NCI-H2081 treated with DMSO at 0.1 percent for 48 hours (cell line): ENCODE measurements at places on chromosomes 1 and 21.

- DNase-seq, result no peak
Observed at GRCh38 chr21:45334591-45335081, 46.9 kb upstream of the POFUT2 start.

DNA sequence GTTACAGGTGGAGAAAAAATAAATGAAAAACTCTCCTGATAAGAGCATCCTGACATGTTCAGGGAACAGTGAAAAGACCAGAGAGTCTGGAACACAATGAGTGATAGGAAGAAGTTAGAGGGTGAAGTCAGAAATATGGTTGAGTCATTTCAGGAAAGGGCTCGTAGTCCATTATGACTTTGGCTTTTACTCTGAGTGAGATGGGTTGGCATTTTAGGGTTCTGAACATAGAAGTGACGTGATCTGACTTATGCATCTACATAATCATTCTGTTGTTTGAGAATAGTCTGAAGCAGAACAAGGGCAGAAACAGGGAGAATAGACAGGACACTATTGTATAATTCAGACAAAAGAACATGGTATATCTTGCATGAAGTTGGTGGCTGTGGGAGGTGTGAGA lies 5.8 kb downstream of the HMCN1 start:
- no peak for DNase-seq

DNA sequence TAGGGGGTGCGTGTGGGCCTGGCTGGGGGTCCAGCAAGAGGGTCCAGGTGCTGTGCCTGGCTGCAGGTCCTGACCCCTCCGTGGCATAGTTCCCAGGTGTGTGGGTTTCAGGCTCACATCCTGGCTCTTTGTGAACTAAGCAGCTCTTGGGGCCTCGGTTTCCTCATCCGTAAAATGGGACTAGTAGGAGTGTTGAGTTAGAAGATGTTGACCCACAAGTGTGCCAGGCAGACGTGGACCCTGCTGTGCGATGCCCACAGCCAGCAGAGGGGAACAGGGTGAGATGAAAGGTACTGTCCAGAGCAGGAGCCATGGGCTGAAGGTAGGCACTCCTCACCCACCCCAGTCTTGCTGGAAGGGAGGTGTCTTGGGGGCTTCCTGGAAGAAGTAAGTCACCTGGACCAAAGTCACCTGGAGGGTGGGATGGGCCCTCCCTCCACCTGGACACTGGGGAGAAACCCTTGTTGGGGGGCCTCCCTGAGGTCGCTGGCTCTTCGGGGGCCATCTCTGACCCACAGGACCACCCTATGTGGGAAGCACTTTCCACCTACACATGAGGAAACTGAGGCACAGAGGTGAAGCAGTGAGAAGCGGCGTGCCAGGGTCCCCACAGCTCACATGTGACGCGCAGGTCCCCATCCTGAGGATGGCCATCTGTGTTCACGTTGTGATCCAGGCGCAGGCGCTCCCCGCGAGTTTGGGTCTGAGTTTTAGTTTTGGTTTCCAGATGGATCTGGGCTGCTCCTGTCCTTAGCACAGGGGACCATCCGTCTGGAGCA lies 1.4 kb downstream of the ARHGEF16 start:
- no peak for DNase-seq

- DNase-seq, result no peak
Observed at GRCh38 chr1:191579019-191579418, 579.2 kb upstream of the RGS18 start.

GRCh38 chr1:46302641-46303037 lies 777 bp downstream of the LRRC41 start:
- DNase-seq, result no peak

DNA sequence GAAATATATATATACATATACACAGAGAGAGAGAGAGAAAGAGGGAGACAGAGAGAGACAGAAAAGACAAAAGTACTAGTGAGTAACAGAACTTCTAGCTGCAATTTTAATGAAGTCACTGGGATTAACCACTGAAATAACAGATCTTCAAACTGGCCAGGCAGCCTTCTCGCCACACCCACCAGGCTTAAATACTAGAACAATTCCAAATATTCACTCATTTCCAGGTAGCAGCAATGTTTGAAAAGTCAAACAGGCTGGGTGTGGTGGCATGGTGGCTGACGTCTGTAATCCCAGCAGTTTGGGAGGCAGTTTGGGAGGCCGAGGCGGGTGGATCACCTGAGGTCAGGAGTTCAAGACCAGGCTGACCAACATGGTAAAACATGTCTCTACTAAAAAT lies 5.2 kb downstream of the PRDX1 start:
- DNase-seq, result no peak

GRCh38 chr1:163178628-163179027 lies 24.1 kb downstream of the RGS5 start:
- DNase-seq, result no peak

- DNase-seq, result no peak
Observed at GRCh38 chr1:81551946-81552345, 248.8 kb upstream of the ADGRL2 start.

DNA sequence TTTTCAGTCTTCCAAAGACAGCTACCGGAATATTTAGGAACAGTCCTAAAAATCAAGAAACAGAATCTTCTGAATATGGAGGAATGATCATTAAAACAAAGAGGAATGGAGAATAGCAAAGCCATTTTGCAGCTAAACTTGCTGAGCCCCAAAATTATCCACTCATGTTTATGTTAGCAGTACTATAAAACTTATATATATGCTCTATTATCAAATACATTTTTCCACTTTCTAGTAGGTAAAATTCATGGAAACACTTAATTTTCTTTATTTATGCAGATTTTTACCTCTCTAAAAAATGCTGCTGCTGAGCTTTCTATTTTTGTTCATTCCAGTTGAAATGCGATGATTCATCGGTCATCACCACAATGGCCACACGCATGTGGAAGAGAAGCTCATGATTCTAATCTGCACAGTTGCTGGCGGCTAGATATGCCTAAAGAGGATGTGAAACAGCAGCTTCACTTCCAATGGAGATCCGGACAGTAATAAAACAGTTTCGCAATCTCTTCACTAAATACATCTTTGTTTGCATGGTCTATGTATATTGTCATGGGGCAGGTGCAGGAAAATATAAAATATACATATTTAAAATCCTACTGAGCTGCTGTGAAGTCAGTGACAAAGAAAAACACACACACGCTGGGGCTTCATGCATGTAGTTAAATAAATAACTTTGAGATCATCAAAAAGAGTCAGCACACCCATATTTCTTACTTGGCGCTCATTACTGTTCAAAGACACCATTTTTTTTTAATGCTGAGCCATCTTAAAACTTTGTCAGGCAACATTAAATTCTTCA lies 292.2 kb downstream of the SMYD3 start:
- DNase-seq, result peak; percentile 39

GRCh38 chr1:203162403-203162802 lies 13.2 kb downstream of the MYBPH start:
- DNase-seq, result no peak

DNA sequence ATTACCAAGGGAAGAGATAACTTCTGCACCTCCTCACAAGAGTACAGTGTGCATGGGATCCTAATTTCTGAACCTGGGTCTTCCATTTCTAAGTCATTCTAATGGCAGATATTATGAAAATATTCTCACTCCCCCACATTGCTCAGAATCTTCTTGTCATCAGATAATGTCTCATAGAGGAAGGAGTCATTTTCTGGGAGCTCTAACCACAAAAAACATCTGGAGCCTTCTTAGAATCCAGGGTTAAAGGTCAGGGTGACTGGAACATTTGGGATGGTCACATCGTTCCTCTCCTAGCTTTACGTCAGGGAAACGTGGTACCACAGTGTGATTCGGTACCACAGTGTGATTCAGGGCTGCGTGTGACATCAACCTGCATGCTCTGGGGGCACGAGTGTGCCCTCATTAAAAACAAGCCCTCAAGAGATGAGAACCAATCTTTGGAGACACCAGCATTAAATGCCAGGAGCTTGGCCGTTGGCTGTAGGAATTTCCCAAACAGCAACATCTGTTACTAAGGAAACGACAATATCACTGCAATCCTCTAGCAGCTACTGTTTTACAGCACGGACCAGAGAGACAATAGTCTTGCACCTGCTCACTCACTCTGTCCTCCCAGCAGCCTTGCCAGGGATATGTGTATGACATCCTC lies 179.1 kb downstream of the PSMG1 start:
- no peak for DNase-seq

GRCh38 chr1:53047737-53048736 lies 14.0 kb upstream of the PODN start:
- DNase-seq, result no peak

DNA sequence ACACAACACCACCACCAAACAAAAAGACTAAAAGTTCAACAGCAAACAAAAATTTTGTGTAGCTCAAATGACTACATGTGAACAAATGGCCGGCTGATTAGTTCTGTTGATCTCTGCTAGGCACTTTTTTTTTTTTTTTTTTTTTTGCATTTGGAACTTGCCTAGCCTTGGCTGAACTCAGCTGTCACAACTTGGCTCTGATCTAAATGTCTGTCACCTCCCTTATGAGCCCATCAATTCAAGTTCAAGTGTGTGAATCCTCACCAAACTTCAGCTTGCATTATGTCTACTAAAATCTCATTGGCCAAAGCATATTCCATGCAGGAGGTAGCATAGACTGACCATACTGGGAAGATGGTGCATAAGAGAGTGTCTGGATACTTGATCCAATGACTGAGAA lies 606.5 kb upstream of the ADGRL4 start:
- DNase-seq, result no peak

DNA sequence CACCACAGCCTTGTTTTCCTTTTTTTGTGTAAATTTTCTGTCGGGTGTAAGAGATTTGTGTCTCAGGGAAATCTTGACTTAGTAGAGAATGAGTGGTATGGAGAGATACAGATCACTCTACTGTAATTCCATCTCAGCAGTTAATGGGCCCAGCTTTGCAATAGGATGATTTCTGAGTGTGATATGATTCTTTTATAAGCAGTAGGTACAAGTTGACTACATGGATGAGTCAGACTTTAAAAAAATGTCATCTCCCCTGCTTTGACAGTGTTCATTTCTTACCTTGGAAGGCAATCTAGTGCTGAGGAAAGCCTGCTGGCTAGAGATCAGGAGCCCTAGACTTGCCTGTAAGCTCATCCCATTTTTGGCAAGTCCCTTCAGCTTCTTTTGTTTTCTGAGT lies 261.9 kb downstream of the RYR2 start:
- DNase-seq, result no peak
